Testis (tissue), 5 donors: ENCODE measurements at places on chromosomes 11 and 22. TPM values are rescaled to one million over a fixed set of nuclear protein-coding genes. Genes with fewer than 3 reads are reported as not detected.

Gene TMEM121B
- total RNA-seq, result 2.9 TPM

Gene LRRC74B
- 3.0 TPM for total RNA-seq

Gene KCNC1
- 3.3 TPM for total RNA-seq

Gene APOL2
- total RNA-seq, result 19.5 TPM

GRCh38 chr11:118033443-118033842, 43.4 kb upstream of the TMPRSS4 start:
- DNase-seq, result no peak

- DNase-seq, result peak; percentile 16
These were observed 1642.2 kb downstream of the LRRC4C start for GRCh38 chr11:39817241-39817640.

DNA sequence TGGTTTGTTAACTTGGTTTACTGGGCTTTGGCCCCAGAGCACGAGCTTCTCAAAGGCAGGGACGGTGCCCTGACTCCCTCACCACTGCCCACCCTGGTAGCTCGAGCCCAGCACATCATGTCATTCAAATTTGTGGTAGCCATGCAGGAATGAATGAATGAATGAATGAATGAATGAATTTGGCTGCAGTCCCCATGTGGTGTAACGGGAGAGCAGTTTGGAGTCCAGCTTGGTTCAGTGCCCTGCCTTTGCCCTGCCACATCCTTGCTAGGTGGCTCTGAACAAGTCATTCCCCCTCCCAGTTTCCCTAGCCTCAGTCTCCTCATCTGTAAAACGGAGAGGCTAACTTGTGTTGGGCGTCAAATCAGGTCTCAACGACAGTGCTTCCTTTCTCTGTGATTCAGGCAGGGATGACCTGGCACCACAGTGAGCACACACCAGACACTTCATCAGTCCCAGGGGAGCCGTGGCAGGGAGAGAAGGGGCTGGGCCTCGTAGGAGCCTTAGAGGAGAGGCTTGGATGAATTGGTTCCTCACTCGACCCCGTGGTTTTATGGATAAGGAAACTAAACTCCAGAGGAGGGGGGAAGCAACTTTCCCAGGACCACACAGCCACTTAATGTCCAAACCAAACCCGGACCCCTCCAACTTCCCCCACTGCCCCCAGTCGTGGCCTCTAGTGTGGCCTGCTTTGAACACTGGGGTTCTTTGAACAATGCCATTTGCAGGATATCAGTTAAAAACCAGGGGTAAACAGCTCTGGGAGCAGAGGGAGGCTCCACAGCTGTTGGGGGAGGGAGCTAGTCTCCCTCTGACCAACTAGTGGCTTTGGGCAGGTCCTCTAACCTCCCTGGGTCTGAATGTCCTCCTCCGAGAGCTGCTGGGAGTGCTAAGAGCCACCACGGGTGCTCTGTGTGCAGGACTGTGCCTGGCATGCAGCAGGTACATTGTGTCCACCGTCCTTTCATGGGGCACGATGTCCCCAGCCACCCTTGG, 86.2 kb downstream of the CACNA1I start:
- DNase-seq, result no peak

DNA sequence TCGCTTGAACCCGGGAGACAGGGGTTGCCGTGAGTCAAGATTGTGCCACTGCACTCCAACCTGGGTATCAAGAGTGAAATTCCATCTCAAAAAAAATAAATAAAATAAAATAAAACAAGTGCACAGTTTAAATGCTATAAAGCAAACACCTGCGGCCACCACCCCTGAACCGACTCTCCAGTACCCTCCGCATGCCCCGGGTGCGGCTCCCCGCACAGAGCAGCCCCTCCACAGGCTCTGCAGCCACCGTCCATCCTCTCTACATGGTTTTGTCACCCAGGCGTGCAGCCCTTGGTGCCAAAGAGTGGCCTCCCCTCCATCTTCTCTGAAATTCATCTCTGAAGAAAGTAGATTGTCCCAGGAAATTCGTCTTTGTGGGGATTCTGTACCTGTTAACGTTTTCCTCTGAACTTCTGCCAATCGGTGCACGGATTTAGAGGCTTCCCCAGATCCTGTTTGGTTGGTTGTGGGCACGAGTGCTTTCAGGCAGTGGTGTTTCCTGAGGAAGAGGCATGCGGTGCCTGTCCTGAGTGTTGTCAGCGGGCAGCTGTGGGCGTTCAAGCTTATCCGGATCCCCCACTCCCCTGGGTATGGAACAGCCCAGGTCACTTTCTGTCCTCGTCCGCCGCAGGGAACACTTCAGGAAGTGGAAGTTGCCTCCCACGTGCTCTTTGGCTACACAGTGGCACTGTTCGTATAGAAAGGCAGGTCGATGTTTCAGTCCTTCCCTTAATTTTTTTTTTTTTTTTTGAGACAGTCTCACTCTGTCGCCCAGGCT, 4.1 kb downstream of the MIOX start:
- no peak for DNase-seq

DNA sequence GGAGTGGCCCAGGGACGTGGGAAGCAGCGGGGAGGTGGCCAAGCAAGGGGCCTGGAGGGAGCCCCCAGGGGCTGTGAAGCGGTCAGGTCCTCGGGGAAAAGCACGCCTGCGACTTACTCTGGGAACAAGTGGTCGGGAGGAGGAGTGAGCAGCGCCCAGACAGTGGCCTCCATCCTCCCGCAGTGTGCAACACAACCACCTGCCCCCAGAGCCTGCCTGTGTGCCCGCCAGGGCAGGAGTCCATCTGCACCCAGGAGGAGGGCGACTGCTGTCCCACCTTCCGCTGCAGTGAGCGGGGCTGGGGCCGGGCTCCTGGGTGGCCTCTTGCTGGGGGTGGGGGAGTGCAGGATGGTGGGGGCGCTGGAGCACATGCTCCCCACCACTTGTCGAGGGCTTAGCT, 35.0 kb downstream of the MUC5B start:
- DNase-seq, result no peak

DNA sequence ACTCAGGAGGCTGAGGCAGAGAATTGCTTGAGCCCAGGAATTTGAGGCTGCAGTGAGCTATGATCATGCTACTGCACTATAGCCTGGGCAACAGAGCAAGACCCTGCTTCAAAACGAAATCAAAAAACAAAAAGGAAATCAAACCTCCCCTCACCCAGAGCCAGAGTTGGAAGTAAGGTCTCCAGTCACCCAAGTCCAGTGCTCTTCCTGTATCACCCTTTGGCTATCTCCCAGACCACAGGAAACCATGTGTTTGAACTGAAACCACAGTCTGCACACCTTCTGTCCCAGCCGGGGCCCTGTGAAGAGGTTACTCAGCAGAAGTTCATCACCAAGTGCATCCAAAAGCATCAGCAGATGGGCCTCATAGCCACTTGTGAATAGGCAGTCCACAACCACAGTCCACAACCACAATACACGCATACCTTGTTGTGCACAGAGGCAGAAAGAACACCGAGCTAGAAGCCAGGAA, 4.6 kb downstream of the MYH9 start:
- DNase-seq, result no peak
